ENCODE measurements at places on chromosomes 1 and 21.

GRCh38 chr21:26972192-26972591, 5.3 kb upstream of the ADAMTS5 start:
- peak; percentile 71 for DNase-seq

GRCh38 chr21:37566790-37567615, 200.4 kb downstream of the DYRK1A start:
- no peak for DNase-seq

DNA sequence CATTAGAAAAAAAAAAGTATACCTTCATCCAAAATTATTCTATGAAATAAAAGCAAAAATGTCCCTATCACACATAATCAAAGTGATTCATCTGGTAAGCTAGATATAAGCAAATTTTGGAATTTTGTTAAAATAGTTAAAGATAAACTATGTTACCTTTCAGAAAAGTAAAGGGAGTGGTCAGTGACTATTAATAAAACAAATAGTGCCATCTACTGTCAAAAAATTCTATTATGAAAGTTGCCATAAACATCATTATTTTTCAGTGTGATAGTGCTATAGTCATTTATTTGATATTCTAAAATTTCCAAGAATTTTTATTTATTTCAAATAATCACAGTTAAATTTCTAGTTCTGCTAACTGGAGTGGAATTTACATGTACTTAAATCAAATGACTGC, 803.7 kb downstream of the KCNT2 start:
- DNase-seq = no peak

- DNase-seq = no peak
These were observed 47.5 kb upstream of the SLC19A1 start for GRCh38 chr21:45589686-45590245.

DNA sequence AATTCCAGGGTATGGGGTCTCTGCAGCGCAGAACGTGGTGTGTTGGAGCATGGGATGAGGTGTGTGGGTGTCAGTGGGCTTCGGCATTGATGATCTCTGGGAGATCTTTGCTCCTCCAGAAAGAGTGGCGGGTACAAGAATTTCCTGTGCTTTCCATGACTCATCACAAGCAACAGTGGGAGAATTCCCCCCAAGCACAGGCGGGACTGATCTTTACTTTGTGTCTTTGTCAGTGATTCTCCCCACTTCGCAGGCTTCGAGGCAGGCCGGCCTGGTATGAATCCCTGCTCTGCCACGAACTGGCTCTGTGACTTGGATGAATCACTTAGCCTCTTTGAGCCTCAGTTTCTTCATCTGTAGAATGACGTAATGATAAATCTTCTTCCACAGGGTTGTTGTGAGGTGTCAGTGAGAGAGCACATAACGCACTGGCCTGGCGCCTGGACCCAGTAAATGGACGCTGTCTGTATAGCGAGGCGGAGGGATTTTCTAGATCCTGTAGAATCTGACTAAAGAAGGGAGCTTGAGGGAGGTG, 2.0 kb downstream of the OPRD1 start:
- DNase-seq = no peak

GRCh38 chr21:14673649-14674048, 127.5 kb upstream of the SAMSN1 start:
- no peak for DNase-seq

DNA sequence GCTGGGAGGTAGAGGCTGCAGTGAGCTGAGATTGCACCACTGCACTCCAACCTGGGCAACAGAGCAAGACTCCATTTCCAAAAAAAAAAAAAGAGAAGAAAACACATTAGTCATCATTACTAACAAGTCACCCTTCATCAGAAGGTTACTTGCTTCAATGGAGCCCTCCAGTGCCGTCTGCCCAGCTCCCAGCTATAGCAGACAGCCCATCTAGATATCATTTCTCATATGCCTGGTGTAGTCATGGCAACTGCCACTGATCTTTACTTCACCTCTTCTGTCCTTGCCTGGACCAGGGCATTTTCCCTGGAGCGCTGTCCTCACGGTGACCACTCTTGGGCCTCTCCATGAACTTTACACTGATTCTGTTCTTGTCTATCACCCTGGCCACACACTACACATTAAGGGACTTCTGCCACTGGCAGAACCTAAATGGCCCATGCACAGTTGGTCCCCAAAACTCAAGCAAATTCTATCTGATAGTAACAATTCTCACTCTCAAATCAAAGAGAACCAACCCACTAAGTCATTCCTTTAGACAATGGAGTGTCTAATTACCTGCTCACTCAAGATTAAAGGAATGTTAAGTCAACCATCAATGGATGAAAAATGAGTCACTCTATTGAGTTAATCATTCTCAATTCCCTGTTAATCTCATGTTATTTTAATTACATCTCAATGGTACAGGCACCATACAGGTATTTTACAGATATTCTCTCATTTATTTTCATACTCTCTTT, 12.9 kb downstream of the GPA33 start:
- no peak for DNase-seq

GRCh38 chr1:172827301-172827700, 168.4 kb downstream of the FASLG start:
- DNase-seq = no peak

DNA sequence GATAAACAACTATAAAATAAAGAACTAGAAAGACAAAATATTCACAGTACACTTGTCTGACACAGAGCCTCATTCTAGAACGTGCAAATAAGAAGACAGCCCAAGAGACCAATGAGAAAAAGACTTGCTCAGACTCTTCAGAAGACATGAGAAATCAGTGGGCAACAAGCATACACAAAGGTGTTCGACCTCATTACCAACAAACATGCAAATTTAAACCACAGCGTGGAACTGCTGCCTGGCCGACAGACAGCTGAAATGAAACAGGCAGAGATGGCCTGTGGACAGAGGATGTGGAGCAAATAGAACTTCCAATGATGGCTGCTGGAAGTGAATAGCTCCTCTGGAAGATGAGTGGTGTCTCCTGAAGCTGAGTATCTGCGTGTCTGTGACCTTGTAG, 22.4 kb upstream of the COL6A1 start:
- DNase-seq = no peak

- no peak for DNase-seq
These were observed 11.5 kb upstream of the VAV3 start for GRCh38 chr1:107976431-107976830.

- DNase-seq = no peak
These were observed 9.8 kb upstream of the CAPZB start for GRCh38 chr1:19495000-19495656.

DNA sequence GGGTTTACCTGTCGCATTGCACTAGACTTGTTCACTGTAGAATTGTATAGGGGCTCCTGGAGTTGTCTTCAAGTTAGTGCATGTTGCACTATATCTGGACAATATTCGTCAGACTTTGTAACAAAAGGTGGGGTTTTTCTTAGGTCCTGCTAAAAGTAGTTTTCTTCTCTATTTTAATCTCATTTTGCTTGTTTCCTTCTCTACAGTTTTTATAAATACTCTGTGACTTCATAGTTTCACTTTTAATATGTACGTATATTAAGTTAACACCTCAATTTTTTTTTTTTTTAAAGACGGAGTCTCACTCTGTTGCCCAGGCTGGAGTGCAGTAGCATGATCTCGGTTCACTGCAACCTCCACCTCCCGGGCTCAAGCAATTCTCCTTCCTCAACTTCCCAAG, 26.5 kb upstream of the MRPS6 start:
- DNase-seq = no peak

DNA sequence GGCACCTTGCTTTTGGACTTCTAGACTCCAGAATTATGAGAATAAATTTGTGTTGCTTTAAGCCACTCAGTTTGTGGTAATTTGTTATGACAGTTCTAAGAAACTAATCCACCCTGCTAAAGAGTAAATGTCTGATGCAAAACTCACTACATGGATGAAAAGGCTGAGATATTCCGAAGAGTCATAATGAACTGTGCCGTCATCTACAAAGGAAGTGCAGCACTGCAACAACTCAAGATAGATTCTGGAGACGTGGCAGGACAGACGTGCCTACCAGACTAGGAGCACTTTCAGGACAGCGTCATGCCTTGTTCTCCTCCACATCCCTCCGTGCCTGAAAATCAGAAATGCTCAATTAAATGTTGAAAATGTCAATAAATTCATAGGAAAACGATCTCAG, 24.4 kb upstream of the IRF2BP2 start:
- no peak for DNase-seq

DNA sequence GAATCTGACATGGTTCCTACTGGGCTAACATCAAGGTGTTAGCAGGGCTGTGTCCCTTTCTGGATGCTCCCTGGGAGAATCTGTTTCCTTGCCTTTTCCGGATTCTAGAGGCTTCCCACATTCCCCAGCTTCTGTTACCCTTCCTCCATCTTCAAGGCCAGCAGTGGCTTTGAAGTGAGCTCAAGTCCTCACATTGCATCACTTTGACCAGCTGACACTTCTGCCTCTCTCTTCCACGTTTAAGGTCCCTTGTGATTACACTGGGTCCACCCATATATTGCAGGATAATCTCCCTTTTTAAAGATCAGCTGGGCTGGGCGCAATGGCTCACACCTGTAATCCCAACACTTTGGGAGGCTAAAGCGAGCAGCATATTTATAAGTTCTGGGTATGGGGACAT, 33.1 kb downstream of the CNST start:
- no peak for DNase-seq

- DNase-seq = no peak
These were observed 22.0 kb upstream of the DISP3 start for GRCh38 chr1:11456965-11457364.

GRCh38 chr1:247370786-247371732, 39.4 kb upstream of the ZNF496 start:
- DNase-seq = no peak

DNA sequence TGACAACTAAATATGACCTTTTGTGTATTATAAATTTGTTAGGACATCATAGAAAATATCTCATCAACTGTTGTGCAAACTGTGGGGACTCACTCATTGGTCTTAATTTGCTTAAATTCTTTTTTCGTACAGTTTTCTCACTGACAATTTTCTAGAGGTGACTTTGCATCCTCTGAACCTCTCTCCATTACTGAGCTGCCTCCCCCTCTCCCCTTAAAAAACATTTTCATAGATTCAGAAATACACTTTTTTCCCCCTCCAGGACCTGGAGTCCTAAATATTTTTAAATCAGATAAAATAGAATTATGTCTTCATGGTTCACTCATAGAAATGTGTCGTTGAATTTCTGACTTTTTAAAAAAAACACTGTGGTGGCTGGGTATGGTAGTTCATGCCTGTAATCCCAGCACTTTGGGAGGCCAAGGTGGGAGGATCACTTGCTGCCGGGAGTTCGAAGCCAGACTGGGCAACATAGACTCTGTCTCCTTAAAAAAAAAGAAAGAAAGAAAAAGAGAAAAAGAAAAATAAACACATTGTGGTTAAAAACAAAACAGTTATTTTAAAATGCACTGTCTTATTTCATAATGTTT, 1.5 kb downstream of the CNST start:
- DNase-seq = no peak

DNA sequence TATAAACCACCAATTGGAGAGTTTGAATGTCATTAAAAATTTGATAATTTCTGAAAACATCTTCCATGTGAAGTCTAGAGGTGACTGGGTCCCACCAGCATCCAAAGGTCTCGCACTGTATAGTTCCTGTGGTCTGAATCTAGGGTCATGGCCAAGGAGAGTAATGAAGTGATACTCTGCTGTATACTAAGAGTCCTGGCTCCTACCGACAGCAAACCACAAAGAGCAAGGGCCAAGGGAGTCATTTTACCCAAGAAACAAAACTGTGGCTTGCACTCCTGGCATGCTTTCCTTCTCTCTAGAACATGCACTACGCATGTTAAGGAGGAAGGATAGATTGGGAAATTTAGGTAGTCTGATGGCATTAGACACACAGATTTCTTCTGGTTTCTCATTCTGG, 115.6 kb downstream of the BRINP2 start:
- no peak for DNase-seq

DNA sequence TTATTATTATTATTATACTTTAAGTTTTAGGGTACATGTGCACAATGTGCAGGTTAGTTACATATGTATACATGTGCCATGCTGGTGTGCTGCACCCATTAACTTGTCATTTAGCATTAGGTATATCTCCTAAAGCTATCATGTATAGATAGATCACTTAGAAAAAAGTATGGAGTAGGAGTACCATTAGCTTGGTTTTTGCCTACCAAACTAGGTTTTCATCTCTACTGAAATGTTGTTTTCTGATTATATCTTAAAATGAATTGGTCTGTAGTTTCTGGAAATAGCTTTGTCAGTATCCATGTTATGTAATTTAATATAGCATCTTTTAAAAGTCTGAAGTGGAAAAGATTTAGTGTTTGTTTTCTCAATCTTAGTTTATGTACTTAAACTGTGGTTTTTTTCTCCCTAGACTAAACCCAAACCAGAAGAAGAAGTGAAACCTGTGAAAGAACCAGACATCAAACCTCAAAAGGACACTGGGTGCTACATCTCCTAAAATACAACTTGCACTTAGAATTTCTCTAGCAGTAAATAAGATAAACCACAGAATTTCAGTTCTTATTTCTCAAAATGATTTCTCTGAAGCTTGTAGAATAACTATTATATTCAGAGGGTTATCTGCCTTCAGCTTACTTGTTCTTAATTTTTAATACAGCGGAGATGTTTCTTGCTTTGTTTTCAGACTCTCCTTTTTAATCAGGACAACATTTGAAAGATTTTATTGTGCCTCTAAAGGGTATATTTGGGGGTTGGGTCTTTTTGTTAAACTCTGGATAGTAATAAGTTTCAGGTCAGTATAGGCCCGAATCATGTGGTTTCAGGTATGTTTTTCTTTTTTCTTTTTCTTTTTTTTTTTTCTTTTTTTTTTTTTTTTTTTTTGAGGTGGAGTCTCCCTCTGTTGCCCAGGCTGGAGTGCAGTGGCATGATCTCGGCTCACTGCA, 4.5 kb upstream of the FAM177B start:
- peak; percentile 5 for DNase-seq

DNA sequence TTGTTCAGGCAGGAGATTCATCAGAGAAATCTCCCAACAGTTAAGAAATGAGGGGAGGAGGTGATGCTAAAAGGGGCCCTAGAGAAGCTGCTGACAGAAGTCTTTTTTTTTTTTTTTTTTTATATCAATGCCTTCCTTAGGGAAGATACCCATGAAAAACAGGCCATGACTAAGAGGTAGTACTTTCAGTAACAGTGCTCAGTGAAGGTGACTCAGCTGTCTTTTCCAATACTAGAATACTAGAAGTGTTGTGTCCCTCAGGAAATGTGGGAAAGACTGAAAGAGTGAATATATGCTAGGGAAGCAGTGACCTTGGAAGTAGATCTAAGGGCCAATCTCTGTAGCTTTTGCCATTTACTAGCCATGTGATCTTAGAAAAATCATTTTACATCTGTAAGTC, 52.4 kb upstream of the SLFNL1 start:
- DNase-seq = no peak

GRCh38 chr1:96234299-96234698, 487.3 kb upstream of the PTBP2 start:
- no peak for DNase-seq
